ENCODE measurements at places on chromosomes 1 and 21.

- no peak for DNase-seq
Observed at GRCh38 chr1:90175490-90176167, 180.7 kb downstream of the ZNF326 start.

DNA sequence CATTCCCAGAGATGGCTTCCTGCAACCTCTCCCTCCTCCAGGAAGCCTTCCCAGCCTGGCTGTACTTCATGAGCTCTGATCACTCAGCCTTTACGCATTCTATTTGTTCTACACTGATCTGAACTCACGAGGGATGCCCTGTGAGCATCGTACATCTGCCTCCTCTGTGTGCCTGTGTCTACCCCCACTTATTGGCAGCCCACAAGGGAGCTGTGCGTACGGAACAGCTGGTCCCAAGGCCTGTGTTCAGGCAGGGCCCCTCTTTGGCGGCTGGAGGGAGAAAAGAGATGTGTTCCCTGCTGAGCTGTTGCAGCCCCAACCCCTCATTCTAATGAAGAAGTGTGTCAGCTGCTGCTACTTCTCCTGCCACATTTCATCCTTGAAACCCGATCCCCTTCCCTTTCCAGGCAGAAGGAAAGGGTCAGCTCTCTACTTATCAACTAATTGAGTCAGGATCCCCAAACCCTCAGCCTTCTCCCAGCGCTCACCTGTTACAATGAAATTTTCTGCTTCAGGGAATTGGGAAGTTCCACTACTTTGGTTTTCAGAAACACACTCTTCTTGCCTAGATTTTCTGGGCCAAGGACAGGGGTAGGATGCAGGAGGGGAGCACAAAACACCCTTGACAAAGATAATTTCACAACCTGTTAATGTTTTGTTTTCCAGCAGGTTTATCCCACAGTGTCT, 3.2 kb downstream of the INKA2 start:
- DNase-seq, result no peak

DNA sequence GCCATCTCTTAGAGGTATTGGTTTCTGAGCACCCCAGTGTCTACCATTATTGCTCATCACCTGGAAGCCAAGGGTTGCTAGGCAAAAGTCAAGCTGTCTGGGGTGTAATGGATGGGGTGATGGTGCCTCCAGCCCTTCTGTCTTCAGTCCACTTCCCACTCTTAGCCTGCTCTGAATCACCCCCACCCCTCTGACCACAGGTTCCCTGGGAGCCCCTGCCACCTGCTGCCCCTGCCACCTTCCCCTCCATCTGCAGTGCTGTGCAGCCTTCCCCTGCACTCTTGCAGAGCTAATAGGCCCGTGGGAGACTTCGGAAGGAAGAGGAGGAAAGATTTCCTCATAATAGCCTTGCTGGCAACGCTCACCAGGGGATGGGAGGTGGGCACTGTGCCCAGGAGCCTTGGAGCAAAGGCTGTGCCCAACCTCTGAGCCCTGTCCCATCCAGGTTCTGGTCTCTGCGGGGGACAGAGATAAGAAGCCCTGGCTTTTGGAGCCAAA, 35.5 kb downstream of the CAPN2 start:
- no peak for DNase-seq

GRCh38 chr21:17779496-17779895, 39.7 kb downstream of the C21orf91 start:
- DNase-seq, result no peak

GRCh38 chr1:99176753-99177152, 87.5 kb upstream of the PLPPR4 start:
- no peak for DNase-seq

GRCh38 chr1:245957427-245957826, 549.7 kb downstream of the SMYD3 start:
- DNase-seq, result no peak

DNA sequence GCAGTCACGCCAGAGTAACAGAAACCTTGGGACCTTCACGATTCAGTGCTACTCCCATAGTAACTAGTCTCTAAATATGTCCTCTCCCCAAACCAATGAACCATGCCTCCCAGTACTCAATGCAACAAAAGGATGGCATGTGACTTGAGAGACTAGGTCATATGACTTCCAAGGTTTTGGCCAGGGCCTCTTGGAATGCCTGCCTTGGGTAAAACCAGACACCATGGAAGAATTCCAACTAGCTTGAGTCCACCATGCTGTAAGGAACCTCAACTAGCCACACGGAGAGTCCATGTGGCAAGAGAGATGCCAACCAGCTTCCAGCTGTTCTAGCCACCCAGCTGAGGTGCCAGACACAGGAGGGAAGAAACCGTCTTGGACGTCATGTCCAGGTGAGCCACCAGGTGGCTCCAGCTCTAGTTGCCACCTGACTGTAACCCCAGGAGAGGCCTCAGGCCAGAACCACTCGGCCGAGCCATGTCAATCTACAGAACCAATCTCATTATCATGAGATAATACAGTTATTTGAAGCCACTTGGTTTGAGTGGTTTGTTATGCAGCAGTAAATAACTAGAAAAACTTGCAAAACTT, 115.0 kb downstream of the SYF2 start:
- DNase-seq, result no peak

DNA sequence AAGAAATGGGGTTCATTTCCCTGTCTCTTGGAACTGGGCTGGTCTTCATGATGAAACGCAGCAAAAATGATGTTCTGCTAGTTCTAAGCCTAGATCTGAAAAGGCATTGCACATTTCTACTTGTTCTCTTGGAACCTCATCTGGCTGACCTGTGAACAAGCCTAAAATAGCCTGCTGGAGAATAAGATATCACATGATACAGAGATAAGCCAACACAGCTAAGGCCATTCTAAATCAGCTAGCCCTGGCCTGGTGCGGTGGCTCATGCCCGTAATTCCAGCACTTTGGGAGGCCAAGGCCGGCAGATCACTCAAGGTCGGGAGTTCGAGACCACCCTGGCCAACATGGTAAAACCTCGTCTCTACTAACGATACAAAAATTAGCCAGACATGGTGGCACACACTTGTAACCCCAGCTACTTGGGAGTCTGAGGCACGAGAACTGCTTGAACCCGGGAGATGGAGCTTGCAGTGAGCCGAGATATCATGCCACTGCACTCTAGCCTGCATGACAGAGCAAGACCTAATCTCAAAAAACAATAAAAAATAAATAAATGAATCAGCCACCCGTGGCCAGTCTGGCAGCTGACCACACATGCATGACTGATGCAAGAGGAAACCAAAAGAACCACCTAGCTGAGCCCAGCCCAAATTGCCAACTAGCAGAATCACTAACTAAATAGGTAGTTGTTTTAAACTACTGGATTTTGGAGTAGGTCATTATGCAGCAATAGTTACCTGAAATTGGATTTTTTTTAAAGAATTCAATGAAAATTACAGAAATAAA, 18.0 kb downstream of the CD244 start:
- DNase-seq, result no peak

DNA sequence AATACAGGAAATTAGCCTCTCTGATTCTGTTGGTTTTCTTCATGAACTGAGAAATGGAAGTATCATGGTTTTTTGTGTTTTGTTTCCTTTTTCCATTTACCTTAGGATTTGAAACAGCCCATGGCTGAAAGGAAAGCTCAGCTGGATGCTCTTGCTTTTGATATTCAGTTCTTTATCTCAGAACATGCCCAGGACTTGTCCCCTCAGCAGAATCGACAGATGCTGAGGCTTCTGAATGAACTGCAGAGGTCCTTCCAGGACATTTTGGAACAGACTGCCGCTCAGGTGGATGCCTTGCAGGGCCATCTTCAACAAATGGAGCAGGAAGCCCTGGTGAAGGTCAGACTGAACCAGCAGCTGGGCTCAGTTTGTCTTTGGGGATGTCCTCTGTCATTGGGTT, 142.4 kb downstream of the MACF1 start:
- no peak for DNase-seq

GRCh38 chr1:220682901-220683576, 7.1 kb upstream of the C1orf115 start:
- DNase-seq, result no peak

GRCh38 chr1:219659684-219660083, 46.8 kb upstream of the ZC3H11B start:
- no peak for DNase-seq

- DNase-seq, result no peak
Observed at GRCh38 chr1:225470211-225471108, 42.6 kb upstream of the LBR start.

- no peak for DNase-seq
Observed at GRCh38 chr1:244665771-244666217, 12.9 kb downstream of the DESI2 start.

DNA sequence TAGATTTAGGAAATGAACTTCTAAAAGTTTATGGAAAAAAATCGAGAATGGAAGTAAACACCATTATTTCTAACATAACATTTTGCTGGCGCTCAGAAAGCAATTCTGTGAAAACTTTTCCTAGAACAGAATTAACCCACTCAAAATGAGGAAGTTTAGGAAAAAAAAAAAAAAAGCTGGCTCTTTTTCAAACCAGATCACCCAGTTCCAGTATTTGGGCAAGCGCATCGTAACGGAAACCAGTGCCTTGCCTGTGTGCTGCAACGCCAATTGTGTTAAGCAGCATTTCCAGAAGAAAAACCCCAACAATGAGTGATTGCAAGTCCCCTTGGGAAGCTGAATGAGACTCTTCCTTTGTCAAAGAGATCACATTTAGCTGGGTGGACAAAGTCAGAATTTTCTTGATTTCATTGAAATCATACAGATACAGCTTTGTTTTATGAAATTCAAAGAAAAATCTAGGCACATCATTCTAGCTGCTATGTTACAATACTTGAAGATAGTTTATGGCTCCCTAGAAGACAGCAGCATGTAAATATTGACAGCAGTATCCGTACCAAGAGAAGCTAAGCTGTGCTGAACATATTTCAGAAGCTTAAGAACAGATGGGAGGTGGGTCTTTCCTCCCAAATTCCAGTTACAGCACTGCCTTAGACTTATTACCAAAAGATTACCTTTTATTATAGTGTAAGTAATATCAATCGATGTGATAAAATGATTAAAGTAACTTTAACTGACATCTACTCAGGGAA, 113.4 kb downstream of the ERG start:
- no peak for DNase-seq

DNA sequence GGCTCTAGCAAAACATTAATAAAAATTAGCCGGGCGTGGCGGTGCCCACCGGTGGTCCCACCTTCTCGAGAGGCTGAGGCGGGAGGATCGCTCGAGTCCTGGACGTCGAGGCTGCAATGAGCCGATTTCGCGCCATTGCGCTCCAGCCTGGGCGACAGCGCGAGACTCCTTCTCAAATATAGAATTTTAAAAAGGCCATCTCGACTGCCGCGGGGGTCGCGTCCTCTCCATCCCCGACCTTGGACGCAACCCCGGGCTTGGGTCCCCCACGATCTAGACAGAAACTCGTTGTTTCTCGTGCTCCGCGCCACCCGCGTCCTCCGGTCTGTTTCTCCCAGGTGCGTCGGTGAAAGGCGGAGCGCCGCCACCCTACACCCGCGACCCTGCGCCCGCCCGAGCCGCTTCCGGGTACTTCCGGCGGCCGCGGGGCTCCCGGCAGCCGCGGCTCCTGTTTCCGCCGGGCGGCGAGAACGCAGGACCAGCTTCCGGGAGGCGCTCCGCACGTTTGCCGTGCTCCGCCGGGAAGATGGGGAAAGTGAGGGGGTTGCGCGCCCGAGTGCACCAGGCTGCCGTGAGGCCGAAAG, at the start of gene SLX9:
TSS of gene SLX9 (plus strand) at position 498 of the 584 bp plus-strand sequence. CDS start at position 527, 29 bp downstream.
- DNase-seq, result peak; percentile 66

DNA sequence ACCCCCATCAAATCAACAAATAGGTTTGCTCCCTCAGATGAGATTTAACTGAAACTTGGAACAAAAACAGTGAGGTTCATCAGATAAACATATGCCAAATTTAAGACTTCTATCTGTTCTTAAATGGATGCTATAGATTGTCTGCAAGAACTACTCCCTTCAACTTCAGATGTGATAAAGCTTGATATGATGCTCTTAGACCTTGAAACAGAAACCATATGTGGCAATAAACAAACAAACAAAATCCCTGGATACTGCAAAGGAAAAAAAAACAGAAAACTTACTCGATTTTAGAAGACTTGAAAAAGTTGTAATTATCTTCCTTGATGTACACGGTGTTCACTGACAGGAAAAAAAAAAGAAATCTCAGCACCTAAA, 286.1 kb upstream of the USP25 start:
- DNase-seq, result no peak

- DNase-seq, result no peak
Observed at GRCh38 chr1:8155528-8156186, 129.5 kb upstream of the ERRFI1 start.

Measured in effector CD4-positive, alpha-beta T cell (primary cell).